Choroid plexus epithelial cell (primary cell): ENCODE measurements at places on chromosomes 4 and X.

- no peak for DNase-seq
Observed at GRCh38 chrX:6377103-6377764, 148.6 kb upstream of the NLGN4X start.

GRCh38 chr4:134807231-134807745, 605.7 kb upstream of the PABPC4L start:
- DNase-seq: peak; percentile 6

- DNase-seq: no peak
Observed at GRCh38 chrX:56761167-56761566, 32.1 kb downstream of the NBDY start.

DNA sequence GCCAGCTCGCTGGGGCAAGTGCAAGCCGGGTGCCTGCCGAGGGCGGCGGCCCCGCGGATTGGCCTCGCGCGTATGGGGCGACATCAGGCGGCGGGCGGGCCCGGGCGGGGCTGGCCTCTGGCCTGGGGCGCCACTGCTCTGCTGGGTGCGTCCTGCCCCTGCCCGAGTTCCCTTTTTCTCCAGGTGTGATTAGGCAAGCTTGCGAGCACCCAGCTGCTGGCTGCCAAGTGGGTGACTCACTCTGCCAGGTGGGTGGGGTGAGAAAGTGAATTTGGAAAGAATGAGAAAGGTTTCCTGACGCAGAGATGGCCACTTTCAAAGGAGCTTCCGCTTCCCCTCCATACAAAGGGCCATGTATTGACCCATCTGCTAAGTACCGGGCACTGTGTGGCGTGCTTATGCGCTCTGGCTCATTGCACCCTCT, 32.5 kb downstream of the FGFBP1 start:
- DNase-seq: no peak

- DNase-seq: peak; percentile 63
Observed at GRCh38 chrX:47664737-47665136, 5.8 kb upstream of the UXT start.

- DNase-seq: peak; percentile 22
Observed at GRCh38 chrX:152637649-152638442, at the start of gene GABRQ. TSS of gene GABRQ (plus strand) at chrX:152637895. CDS start at chrX:152638203, 308 bp downstream.

DNA sequence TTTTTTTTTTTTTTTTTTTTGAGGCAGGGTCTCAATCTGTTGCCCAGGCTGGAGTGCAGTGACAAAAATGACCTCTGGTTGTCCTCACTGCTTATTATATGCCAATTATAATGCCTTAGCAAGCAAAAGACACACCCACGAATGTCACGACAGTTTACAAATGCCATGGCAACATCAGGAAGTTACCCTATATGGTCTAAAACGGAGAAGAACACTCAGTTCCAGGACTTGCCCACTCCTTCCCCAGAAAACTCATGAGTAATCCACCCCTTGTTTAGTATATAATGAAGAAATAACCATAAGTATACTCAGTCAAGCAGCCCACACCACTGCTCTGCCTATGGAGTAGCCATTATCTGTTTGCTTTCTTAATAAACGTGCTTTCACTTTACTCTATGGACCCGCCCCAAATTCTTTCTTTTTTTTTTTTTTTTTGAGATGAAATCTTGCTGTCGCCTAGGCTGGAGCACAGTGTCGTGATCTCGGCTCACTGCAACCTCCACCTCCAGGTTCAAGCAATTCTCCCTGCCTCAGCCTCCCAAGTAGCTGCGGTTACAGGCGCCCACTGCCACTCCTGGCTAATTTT, 106.2 kb downstream of the SMIM20 start:
- peak; percentile 90 for DNase-seq

GRCh38 chrX:149060921-149061320, 444.2 kb downstream of the IDS start:
- peak; percentile 83 for DNase-seq

- DNase-seq: peak; percentile 31
Observed at GRCh38 chrX:49838374-49838773, 9.3 kb downstream of the PAGE4 start.

DNA sequence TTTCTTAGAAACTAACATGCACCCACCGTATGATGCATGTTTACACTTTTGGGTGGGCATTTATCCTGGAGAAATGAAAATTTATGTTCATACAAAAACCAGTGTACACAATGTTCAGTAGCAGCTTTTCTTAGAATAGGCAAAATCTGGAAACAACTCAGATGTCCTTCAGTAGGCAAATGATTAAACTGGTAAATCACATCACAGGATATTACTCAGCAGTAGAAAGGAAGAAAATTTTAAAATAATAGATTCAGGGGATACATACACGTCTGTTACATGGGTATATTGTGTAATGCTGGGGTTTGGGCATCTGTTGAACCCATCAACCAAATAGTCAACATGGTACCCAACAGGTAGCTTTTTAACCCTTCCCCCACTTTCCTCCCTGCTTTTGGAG, 25.2 kb upstream of the HSPA4L start:
- DNase-seq: no peak

DNA sequence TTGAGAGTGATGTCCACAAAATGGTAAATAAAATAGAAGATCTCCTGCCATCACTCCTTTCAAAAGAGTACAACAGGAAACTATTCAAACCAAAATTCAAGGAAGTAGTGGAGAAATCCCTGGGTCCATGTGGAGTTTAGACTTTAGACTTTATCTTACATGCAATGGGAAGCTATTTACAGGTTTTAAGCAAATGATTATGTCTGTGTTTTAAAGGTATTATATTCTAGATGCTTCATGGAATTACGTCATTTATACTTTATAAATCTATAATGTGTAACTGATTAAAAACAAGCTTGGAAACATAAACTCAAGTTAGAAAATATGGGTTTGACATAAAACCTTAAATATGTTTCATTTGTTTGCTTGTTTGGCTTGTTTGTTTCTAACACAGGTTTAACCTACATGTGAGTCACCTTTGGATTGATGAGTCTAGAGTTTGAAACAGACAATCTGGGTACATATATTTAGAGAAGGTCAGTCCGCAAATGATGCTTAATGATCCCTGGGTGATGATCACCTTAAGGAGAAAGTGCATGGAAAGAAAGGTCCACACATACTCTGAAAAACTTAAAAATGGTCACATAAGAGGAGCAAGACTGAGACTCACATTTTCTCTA, 519.6 kb upstream of the AGA start:
- no peak for DNase-seq

GRCh38 chr4:124144238-124144654, 568.3 kb downstream of the ANKRD50 start:
- DNase-seq: no peak

DNA sequence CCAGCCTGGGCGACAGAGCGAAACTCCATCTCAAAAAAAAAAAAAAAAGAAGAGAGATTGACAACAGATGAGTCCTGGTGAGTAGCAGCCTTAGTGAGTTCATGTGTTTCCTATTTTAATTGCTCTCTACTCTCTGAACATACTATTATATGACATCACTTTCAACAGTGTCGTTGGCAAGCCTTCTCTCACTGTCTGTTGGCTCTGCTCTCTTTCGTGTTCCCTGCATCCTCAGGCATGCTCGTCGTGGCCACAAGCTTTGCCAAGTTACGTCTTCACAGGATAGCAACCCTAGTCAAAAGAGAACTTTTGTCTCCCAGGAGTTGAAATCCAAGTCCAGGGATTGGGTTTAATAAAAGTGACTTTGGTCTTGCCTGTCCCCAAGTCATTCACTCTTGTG, 117.1 kb upstream of the EGFL6 start:
- no peak for DNase-seq

DNA sequence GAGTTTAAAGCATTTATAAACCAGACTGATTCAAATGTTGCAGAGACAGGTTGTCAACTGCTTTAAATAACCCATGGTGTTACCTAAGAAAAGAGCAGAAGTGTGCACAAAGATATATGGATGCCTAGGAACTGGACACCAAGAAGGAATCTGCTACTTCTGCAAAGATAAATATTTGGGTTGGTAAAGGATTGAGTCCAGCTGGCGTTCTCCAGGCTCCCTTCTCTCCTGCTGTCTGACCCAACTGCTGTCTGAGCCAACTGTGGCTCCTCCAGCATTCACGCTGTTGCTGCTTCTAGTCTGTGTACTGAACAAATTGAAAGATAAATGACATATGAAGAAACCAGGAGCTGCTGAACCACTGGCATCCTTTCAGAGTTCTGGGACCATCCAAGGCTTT, 1167.8 kb upstream of the PRKX start:
- no peak for DNase-seq

DNA sequence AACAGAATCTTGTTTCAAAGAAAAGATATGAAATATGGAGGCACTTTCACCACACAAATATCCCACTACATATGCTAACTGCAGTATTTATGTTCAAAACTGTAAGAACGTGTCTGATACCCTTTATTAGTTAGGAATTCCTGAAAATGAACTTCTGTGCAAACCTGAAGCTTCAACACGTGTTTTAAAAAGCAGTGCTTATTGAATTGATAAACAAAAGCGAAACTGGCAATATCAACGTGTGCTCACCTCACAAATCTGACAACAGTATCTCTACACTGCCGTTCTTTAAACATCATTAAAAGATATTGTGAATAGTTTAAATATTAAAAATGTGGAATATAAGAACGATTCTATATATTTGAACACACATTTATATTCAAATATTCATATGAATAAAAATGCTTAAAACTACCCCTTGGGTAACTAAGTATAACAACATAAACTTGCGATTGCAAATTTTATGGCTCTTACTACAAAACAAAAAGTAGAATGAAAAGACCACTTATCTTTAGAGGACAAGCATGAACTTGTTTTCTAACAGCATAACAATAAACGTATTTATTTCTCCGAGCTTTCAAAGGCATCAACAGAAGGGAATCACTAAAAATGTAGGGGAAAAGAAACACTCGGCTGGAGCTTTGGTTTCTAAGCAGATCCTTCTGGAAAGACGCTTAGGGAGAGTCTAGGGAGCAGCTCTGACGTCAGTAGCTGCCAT, at the start of gene LRP2BP:
Gene LRP2BP, minus strand, starts transcription at position 687 of the 718 bp plus-strand sequence. CDS start 17,738 bp downstream, outside the sequence.
- DNase-seq: no peak

DNA sequence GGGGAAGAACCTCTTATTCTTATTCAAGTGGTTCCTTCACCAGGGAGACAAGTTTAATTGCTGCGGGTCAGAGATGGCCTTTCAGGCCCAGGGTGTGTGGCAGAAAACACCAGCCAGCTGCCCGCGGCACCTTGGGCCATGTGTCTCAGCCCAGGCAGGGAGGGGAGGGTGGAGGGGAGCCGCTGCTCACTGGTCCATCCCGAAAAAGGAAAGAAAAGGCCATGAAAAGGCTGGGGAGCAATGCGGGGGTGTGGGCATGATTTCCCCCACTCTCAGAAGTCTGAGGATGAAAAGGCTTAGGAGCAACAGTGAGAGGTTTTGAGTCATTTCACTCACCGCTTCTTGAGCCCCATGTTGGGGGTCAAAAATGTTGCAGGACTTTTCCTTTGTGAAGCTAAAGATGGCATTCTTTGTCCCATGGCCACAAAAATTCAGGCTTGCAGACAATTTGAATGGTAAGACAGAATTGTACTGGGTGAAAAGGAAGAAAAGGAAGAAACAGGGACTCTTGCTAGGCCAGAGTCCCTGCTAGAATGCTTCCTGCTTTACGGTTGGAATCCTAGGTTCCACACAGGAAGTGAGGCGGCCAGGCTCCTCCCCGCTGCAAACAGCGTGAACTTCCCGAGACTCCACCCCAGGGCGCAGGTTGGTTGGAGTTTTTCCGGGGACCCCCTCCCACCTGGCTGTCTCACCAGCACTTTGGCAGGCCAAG, 17.4 kb upstream of the FAM47E start:
- DNase-seq: peak; percentile 34

GRCh38 chr4:71882113-71882841, 98.4 kb upstream of the GC start:
- DNase-seq: no peak

GRCh38 chrX:112841820-112842157, 1.2 kb upstream of the AMOT start:
- no peak for DNase-seq

GRCh38 chr4:4395371-4395770, 8.5 kb downstream of the NSG1 start:
- no peak for DNase-seq

DNA sequence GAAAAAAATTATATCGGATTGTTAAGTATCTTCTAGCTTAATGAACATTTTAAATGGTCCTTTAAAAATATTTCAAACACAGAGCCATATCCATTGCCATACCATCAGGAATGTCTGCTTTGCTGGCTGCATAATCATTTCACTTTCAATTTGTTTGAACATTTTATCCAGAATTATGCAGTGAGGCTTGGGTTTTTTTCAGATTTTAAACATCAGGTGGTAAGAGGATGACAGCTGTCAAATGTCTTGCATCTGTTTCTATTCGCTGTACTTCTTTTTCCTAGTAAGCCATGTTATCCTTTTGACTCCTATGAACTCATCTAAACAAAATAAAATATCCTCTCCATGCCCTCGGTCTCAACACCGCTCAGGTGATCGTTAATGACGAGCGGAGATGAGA, 802 bp downstream of the RFC1 start:
- DNase-seq: no peak

DNA sequence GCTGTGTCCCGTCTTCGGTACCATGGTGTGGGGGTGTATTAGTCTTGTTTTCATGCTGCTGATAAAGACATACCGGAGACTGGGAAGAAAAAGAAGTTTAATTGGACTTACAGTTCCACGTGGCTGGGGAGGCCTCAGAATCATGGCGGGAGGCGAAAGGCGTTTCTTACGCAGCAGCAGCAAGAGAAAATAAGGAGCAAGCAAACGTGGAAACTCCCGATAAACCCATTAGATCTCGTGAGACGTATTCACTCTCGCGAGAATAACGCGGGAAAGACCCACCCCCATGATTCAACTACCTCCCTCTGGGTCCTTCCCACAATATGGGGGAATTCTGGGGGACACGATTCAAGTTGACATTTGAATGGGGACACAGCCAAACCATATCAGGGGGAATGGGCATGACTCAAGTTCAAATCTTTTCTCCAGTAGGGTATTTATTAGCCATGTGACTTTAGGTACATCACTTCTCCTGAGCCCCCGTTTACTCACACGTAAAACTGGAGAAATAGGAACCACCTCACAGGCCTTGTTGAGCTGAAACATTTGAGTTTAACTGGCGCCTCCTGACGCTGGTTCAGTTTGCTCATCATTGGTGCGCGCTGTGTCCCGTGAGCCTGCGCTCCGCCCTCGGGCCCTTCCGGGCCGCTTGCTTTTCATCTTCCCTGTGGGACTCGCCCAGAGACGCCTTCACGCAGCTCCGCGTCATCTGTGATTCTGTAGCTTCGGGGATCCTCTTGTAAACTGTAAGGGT, 35.5 kb upstream of the FAT1 start:
- no peak for DNase-seq

DNA sequence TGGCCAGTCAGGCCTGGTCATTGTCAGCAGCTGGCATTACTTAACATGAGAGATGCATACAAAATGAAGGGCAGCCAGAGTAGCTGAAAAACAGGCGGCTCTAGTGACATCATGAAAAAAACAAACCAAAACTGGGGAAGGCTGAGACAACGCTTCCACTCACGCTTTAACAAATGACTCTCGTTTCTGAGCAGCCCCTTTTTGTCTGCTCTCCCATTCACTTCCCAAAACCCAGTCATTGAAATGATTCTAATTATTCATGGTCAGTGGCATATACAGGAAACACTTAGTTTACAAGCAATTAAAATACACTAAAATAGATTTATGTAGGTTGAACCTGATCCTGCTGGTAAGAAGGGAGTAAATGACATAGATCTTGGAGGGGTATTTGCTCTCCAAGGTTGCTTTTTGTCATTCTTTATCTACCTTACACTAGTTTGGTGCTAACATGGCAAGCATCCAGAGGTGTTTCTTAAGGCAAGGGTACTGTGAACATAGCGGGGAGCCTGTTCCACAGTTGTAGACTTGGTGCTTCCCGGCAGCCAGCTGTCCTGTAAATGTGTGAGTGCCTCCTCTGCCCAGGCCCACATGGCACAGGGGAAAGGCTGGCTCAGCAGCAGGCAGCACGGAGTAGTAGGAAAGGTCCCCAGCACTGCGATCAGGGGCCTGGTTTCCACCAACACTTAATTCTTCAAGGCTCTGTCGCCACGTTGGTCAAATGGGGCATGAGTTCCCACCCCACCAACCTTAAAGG, 61.2 kb upstream of the CITED1 start:
- no peak for DNase-seq
